Glutamatergic neuron (in vitro differentiated cells): ENCODE measurements at places on chromosomes 12 and 14. TPM values are rescaled to one million over a fixed set of nuclear protein-coding genes. Genes with fewer than 3 reads are reported as not detected.

GRCh38 chr14:54052696-54053385 is 96.2 kb upstream of the BMP4 start:
- H3K36me3 ChIP-seq, result no peaks in the 10 kb centered on the region
- peaks cover 2% of the 10 kb centered on the region for H3K27me3 ChIP-seq
- peaks cover 5% of the 10 kb centered on the region for H3K4me1 ChIP-seq
- no peak overlapping the region for H3K27ac ChIP-seq
- DNase-seq, result no peak

SLCO1A2 gene
- total RNA-seq, result 11.9 TPM

DNA sequence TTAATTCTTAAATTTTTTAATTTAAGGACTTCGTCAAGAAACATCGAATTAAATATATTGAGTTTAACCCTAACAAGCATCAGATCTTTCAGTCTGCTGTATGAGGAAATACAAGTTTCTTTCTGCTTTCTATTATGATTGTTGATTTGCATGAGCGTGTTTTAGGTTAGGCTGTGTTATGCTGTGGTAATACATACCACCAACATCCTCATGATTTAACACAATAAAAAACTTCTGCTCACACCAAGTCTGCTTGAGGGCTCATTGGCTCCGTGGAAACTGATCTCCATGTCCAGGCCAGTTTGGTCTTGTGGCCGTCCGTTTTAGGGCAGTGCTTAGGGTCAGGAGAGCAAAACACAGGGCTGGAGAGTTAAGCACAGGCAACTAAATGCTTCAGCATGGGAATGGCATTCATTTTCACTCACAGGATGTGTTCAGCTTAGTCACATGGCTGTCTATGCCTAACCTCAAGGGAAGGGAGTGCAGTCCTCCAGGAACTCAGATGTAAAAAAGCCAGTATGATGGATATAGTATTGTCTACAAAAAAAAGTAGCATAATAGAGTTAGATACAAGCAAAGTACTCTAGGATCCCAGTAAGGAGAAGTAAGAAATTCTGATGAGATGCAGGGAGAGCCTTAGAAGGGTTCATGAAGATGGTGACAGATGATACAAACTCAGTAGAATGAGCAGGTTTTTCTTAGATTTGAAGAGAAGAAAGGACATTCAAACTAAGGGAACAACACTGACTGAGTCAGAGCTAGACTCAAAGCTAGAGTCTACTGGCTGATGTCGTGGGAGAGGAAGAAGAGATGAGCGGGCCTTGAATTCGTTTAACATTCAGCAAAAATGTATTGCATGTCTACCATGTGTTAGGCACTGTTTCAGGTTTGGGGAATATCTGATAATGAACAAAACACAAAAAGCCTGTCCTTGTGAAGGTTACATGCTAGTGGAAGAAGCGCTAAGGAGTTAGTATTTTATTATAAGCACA is 16.3 kb downstream of the MARK3 start:
- peaks cover 3% of the 10 kb centered on the region for H3K27me3 ChIP-seq
- no peaks in the 10 kb centered on the region for H3K36me3 ChIP-seq
- H3K4me3 ChIP-seq, result peak overlapping the region; percentile 4

DNA sequence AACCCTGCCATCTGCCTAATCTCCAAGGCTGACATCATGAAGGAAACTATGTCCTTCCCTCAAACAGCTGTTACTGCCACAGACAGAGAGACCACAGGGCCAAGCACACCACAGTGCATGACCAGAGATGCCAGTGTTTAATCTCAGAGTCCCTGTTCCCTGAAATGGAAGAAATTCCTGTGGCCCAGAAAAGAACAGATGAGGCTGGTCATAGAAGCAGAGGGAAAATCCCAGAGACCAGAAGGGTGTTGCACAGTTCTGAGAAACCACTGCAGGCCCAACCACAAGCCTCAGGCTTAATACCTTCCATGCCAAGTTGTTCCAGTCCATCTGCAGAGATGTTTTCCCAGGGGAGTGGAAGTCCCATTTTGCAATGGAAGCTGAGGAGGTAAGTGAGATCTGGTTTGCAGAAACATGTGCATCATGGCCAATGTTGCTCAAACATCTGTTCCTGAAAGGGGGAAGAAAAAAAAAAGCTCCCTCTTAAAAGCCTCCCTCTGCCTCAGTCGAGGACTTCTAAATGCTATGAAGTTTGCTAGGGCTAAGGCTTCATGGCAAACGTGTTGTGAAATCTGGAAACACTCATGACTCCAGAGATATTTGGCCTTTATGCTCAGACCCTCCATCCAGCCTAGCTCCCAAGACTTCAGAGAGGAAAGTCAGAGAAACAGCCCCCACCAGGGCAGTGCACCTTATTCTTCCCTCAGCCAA is 98.6 kb downstream of the SCARB1 start:
- H3K36me3 ChIP-seq, result peaks cover 6% of the 10 kb centered on the region
- H3K27me3 ChIP-seq, result peaks cover 12% of the 10 kb centered on the region
- H3K27ac ChIP-seq, result peak overlapping the region; percentile 72
- H3K4me1 ChIP-seq, result peaks cover 23% of the 10 kb centered on the region
- no peak for DNase-seq

LAG3 gene
- 7.3 TPM for total RNA-seq

DNA sequence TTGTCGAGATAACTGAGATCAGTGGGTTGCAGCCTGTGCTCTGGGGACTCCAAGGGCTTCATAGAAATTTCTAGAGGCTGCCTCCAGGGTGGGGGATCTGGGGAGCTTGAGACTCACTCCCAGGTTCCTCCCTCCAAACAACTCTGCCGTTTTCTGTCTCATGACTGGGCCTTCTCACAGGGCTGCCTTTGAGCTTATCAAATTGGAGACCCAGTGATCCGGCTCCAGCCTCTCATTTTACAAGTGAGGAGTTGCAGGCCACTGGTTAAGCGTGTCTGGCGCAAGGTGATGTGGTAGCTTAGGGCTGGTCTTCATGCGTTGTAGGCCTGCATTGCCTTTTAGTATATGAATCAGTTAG is 85.8 kb downstream of the SLC25A47 start:
- no peak for DNase-seq
- H3K4me3 ChIP-seq, result no peak overlapping the region
- peaks cover 49% of the 10 kb centered on the region for H3K4me1 ChIP-seq
- H3K27ac ChIP-seq, result no peak overlapping the region
- no peaks in the 10 kb centered on the region for H3K36me3 ChIP-seq

CHGA gene
- total RNA-seq, result 663 TPM

DNA sequence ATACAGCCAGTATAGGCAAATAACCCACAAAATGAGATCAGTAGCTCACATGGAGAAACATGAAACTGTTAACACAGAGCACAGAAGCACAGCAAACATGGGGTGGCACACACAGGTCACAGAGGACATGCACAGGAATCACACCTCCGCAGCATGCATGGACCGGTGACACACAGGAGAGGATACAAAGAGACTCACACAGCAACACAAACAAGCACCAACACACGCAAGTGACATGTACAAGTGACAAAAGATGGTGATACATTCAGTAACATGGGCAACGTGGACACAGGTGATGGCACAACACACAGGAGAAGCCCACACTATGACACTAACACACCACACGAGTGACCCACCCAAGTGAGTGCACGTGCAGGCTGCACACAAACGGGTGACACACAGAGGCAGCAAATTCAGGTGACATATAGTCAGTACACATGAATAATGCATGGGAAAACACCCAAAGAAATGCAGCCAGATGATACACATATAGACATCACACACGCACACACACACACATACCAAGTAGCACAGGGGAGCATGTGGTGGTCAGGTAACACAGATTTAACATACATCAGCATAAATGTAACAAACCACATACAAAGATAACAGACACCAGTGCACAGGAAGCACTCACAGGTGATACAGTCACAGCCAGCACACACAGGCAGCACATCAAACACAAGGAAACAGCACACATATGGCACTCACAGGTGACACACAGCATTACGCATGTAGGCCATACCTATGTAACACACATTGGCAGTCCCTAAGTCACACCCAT is 216.0 kb upstream of the SFSWAP start:
- H3K27ac ChIP-seq, result no peak overlapping the region
- H3K4me1 ChIP-seq, result no peaks in the 10 kb centered on the region
- DNase-seq, result no peak
- H3K36me3 ChIP-seq, result no peaks in the 10 kb centered on the region
- H3K27me3 ChIP-seq, result peaks cover 3% of the 10 kb centered on the region

- no peak for DNase-seq
- H3K4me3 ChIP-seq, result no peak overlapping the region
- H3K36me3 ChIP-seq, result no peaks in the 10 kb centered on the region
Observed at GRCh38 chr14:103531421-103532215, 2.6 kb downstream of the TRMT61A start.

- H3K4me3 ChIP-seq, result peak overlapping the region; percentile 98
- H3K4me1 ChIP-seq, result peaks cover 36% of the 10 kb centered on the region
- peaks cover 3% of the 10 kb centered on the region for H3K27me3 ChIP-seq
- peak overlapping the region; percentile 100 for H3K27ac ChIP-seq
- no peaks in the 10 kb centered on the region for H3K36me3 ChIP-seq
- DNase-seq, result peak; percentile 41
Observed at GRCh38 chr14:32332415-32333316, 3.6 kb downstream of the AKAP6 start.

DNA sequence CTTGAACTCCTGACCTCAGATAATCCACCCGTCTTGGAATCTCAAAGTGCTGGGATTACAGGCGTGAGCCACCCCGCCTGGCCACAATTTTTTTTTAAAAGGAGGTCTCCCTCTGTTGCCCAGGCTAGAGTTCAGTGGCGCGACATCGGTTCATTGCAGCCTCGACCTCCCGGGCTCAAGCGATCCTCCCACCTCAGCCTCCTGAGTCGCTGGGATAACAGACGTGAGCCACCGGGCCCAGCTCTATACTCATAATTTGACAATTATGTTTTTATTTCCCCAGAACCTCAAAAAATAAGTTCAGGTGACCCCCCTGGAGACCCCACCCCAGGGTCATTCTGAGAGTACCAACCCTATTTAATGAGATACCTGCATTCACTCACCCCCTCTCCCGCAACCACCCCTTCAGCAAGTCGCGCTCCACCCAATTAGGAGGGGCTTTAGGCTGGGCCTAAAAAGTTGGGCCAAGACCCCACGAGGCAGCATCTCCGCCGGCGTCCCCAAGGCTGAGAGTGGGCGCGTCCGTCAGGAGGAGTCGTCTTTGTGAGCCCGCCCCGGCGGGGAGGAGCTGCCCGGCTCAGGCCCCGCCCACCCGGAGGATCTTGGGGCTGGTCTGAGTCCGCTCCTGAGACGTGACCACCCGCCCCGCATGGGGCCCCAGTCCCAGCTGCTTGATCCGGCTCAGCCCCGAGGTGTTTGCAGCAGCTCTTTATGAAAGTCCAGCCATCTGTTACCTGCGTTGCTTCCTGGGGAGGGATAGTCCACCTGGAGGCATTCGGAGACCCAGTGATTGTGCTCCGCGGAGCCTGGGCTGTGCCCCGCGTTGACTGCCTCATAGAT is at the start of gene ANKRD33:
Gene ANKRD33 (plus strand): TSS at position 628 of the 840 bp plus-strand sequence. CDS start 84 bp downstream, at position 712.
- H3K27me3 ChIP-seq, result peaks cover 3% of the 10 kb centered on the region
- H3K36me3 ChIP-seq, result peaks cover 8% of the 10 kb centered on the region
- no peak within 1 kb of the TSS for H3K4me3 ChIP-seq
- H3K4me1 ChIP-seq, result peaks cover 6% of the 10 kb centered on the region
- no peak within 1 kb of the TSS for H3K27ac ChIP-seq
- peak; percentile 71 for DNase-seq

SLC38A4 gene
- total RNA-seq, result 0.98 TPM

DNA sequence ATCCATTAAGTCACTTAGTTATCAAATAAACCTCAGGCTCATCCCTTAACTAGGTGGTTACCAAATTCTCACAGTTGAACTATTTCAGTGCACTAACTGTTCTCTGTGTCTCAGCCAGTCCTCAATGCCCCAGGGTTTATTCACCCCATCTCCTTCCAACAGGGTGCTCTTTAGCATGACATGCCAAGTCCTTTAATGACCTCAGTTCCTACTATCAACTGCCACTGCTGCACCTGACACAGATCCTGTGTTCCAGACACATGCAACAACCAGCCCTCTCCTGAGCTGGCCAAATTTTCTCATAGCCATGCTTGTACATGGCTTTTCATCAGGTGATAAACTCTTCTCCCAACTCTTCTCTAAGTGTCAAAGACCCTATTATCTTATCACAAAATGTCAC is 80.0 kb downstream of the ATXN2 start:
- H3K4me3 ChIP-seq, result no peak overlapping the region
- DNase-seq, result no peak
- no peaks in the 10 kb centered on the region for H3K36me3 ChIP-seq
- no peak overlapping the region for H3K27ac ChIP-seq
- H3K27me3 ChIP-seq, result no peaks in the 10 kb centered on the region
- no peaks in the 10 kb centered on the region for H3K4me1 ChIP-seq
